ENCODE measurements at places on chromosomes 1 and 21.
A peak's percentile ranks its signal among the peaks of the same experiment; 100 is the strongest.

DNA sequence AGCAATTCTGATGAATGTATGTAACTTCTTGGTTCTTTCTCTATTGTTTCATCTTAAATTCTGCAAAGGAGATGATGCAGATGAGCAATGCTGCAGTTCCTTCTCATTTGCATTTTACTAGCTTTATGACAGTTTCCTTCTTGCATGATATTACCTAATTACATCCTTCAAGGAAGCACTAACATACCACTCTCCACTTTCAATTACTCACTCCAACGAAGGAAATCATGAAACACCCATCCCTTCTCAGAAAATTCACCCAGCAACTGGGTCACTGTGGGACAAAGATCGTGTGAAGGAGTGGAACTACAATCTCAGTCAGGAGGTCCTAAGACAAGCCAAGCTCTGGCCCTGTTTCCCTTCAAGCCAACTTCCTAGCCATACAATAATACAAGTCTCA is 142.3 kb downstream of the CHD1L start:
- no peak for DNase-seq

DNA sequence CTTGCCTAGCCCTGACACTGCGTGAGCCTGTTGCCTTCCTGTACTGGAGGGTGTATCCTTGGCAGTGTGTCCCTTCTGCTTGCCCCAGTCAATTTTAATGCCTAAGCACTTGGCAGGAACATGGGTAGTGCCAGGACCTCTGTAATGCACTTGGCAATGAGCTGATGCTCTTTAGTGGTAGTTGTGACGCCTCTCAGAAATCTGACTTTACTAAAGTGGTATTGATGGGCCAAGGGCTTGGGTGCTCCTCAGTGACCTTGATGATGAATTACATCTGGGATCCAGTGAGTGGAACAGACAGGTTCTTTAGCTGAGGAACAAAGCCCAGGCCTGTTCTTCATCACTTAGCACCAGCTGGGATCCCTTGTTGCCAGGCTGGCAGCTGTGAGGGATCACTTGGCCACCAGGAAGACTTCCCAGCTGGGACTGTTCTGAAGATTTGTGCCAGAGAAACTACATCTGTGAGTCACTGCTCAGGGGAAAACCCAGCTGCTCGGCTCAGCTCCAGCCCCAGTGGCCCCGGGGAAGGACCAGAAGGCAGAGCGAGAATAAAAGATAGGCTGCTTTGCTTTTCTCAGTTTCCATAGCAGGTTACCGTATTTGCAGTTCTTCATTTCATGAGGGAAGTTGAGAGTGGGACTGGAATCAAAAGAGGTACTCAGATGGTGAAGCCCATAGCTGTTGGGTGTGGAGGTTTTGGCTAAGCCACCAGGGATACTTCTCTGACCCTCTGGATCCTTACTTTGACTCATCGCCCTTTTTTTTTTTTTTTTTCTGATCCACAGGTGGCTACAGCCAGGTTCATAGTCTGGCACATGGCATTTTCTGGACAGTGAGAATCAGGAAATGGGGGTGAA is 28.5 kb upstream of the KCNA2 start:
- DNase-seq = peak; percentile 73

DNA sequence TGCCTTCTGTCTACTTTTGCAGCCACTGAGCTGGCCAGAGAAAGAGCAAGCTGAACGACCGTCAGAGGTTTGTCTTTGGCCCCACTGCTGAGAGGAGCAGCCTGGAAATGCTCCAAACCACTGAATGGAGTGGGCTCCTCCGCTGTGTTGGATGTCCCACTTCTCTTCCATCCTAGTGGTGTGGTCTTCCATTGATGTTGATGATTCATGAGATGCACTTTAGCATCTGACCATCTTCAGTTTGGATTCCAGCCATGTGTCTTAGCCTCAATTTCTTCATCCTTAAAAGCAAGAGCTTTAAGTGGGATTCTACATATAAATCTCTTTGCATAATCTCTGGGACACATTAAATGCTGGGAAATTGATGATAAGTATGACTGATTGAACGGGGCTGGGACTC is 276.9 kb downstream of the SIPA1L2 start:
- DNase-seq = no peak

- DNase-seq = peak; percentile 89
Observed at GRCh38 chr1:46036894-46037839, 95.3 kb downstream of the PIK3R3 start.

GRCh38 chr1:60066001-60066400 is 7.6 kb downstream of the C1orf87 start:
- DNase-seq = no peak

- DNase-seq = no peak
Observed at GRCh38 chr1:175857756-175858155, 114.4 kb upstream of the TNR start.

DNA sequence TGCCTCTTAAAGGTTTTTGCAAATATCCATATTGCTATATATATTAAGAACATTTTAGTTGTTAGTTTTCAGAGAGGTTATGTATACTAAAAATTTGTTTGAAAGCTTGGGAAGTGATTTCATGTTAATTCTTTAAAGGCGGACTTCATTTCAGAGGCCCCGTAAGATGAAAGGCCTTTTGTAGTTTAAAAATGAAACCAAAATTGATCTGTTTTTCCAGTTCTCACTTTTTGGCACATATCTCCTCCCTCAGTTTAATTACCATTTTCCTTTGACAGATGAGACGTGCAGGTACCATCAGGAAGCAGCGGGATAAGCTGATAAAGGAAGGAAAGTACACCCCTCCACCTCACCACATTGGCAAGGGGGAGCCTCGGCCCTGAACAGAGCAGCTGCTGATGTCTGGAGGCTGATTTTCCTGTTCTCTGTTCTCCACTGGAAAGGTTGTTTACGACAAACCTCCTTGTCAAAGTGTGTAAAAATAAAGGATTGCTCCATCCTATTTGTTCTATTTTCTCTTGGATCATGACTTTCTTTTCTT is 8.0 kb downstream of the NDUFS5 start:
- DNase-seq = no peak

DNA sequence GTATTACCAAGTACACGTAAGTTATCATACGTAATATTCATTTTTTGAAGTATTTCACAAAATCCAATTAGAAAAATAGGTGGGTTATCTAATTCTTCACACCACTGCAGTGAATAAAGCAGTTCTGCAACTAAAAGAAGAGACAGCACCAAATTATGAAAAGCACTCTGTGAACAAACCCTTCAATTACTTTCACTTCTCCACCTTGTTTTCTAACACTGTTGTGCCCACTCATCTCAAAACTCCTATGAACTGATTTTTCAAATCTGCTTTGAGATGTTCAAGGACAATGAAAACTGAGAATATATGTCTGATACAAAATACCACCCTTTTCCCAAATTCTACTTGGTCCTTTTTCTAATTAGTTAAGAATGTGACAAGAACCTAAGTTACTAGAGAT is 39.4 kb downstream of the LTN1 start:
- no peak for DNase-seq

DNA sequence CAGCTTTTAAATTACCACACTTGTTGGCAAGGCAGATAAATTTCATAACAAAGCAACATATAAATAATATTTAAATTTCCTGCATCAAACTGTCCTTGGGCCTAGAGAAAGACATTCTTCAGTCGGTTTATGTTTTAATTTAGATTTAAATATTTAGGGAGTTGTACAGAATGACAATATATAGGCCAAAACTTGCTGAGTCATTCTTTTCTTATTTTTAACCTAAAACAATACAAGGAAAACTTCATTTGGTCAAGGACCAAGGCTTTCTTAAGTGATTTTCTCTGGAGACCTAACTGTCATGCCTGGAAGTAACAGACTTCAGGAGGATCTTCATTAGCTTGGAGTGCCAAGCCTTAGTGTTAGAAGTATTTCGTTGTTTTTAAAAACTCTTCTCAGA is 5.6 kb downstream of the MAP10 start:
- DNase-seq = no peak

DNA sequence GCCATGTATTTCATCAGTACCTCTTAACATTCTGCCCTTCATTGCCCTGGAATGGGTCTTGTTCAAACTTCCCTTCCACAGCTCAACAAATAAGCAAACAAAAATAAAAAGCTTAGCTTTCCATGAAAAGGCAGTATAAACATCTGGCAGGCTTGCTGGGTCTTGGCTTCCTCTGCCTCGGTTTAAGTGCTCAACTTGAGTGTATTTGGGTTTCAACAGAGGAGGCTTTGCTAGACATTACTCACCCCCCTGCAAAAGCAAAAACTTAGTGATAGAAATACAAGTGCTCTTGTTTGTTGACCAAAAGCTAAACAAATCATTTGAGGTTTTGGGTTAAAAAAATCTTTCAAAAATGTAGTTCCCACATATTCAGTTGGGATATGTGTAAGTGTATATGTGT is 518.5 kb downstream of the PLPP3 start:
- DNase-seq = no peak

GRCh38 chr1:245153552-245154428 is 995 bp upstream of the KIF26B start:
- peak; percentile 15 for DNase-seq

- DNase-seq = no peak
Observed at GRCh38 chr1:233281711-233282581, 13.6 kb downstream of the PCNX2 start.

- DNase-seq = no peak
Observed at GRCh38 chr1:203570805-203571204, 55.8 kb upstream of the ATP2B4 start.

- no peak for DNase-seq
Observed at GRCh38 chr1:15674386-15675159, 9.5 kb upstream of the PLEKHM2 start.

GRCh38 chr1:36367066-36367465 is 18.7 kb downstream of the STK40 start:
- DNase-seq = no peak

DNA sequence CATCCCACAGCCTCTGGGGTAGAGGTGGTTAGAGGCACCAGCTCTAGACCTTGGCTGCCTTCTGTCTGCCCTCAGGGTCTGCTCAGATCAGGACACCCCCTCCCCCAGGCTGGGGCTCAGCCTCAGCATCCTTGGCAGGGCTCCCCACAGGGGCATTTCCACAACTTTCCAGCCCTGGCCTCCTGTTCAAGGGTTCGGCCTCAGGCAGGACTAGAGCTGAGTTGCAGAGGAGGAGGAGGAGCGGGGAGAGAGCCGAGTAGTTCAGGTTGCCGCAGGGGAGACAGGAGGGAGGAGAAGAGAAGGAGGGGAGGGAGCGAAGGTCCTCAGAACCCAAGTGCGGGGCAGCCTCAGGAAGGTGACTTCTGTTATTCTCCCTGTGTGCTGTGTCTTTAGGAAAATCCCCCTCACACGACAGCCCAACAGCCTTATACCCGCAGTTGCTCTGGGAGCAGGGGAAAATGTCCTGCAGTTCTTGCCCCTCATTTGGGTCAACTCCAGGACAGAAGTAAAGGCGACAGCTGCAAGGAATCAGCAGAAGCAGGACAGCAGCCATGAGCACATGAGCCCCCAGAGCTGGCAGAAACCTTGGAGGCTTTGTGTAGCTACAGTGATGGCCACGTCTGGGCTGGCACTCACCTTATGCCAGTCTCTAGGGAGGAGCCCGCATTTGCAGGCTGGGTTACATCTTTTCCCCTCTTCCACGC is 46.5 kb upstream of the TENT5B start:
- DNase-seq = no peak

DNA sequence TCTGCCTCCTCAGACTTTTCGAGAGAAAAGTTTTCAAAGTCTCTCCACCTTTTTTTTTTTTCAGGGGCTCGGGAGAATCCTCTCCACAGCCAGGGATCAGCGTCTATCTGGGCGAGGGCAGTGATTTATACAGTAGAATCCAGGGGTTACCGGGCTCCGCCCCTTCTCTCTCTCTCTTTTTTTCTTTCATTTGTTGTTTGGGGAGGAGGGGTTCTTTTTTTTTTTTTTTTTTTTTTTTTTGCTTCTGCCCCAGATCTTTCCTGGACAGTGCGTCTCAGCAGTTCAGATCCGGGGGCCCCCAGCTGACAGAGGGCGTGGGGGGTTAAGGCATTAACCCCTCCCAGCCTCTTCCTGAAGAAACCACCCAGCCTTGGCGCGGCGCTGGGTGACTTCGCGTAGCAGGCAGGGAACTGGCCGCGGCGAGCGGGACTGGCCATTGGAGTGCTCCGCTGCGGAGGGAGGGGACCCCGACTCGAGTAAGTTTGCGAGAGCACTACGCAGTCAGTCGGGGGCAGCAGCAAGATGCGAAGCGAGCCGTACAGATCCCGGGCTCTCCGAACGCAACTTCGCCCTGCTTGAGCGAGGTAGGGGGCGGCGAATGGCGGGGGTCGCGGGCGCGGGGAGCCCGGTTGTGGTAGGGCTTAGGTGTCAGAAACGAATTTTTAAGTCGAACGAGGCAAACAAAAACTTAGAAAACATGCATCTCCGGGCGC is at the start of gene S1PR1:
Gene S1PR1, plus strand, starts transcription at position 504 of the 713 bp plus-strand sequence. CDS start 1,966 bp downstream, outside the sequence.
- peak; percentile 74 for DNase-seq

DNA sequence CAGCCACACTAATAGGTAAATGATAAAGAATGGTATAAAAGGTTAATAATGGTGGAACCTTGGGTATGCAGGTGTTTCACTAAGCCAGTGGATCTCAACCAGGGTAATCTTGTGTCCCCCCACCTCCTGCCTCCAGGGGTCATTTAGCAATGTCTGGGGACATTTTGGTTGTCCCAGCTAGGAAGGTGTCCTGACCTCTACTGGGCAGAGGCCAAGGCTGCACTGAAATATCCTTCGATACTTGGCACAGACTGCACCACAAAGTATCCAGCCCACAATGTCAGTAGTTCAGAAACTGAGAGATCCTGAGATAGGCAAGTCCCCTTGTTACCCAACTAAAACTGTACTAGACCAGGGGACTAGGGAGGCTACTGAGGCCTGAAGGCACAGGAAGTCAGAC is 113.6 kb upstream of the TIAM1 start:
- no peak for DNase-seq

DNA sequence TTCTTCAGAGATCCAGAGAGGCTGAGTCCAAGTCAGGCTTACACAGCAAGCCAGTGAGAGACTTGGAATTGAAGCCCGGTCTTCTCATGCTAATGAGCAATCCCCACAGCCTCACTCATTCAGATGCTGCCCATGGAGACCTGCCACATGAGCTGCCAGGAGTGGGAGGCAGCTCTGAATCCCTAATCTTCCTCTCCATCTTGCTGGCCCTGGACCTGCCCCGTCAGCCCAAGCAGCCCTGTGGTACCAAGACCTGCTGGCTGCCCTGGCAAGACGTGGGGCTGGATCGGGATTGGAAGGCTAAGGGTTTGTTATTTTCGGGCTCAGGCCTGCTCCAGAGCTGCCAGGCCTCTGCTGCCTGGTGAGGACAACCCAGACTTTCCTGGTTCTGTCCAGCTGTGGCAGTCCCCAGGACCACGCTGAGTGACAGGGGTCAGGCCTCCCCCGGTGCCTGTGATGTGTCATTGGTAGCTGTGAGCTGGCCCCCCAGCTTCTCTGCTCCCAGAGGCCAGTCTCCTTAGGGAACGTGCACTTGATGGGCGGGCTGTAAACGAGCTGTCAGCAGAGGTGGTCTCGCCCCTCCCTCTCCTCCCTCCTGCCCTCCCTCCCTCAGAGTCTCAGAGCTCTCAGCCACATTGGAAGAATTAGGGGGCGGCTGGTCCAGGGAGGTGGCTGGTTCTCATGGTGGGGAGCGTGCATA is 135.0 kb downstream of the FOXD2 start:
- DNase-seq = no peak

GRCh38 chr1:22115286-22115685 is 27.6 kb downstream of the WNT4 start:
- no peak for DNase-seq

GRCh38 chr1:12416101-12416500 is 186.3 kb downstream of the VPS13D start:
- DNase-seq = no peak

GRCh38 chr21:28159396-28159795 is 833.3 kb downstream of the LTN1 start:
- DNase-seq = no peak

- DNase-seq = no peak
Observed at GRCh38 chr1:2429780-2430591, 17.6 kb upstream of the PEX10 start.
